ENCODE measurements at places on chromosomes 16 and 17. TPM values are rescaled to one million over a fixed set of nuclear protein-coding genes. Genes with fewer than 3 reads are reported as not detected.

UMOD gene
- 1.5 TPM for total RNA-seq

CHD9NB gene
- 4.3 TPM for total RNA-seq

- no peak for DNase-seq
These were observed 141.2 kb downstream of the LAT start for GRCh38 chr16:29126057-29126494.

GRCh38 chr17:70187383-70187782 lies 18.1 kb downstream of the KCNJ2 start:
- DNase-seq, result no peak

GRCh38 chr17:50766222-50767023 lies 895 bp downstream of the ANKRD40CL start:
- DNase-seq, result no peak

DNA sequence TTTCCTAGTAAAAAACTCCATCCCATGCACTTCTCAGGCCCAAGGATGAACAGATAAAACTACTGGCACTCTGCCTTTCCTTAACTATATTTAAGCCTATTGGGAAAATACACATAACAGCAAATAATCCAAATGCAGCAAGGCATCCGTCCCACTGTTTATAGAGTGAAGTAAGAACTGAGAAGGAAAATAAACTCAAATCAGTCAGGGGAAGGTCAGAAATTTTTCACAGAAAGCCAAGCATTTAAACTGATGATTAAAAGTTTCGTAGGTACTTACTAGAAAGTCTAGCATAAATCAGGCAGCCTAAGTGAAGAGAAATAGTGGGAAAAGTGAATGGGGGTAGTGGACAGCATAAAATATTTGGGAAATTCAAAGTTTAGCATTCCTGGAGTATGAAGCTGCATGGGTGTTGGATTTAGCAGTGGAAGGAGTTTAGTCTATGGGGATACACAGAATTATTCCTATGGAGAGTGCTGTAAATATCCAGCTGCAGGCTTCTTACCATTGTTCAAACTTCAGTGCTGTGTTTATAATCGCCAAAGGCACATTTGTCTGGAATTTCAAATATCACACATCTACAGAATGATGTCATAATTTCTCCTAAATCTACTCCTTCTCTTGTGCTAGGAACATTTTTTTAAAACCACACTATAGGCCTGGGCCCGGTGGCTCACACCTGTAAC lies 1131.0 kb upstream of the GOT2 start:
- no peak for DNase-seq

- no peak for DNase-seq
These were observed 10.4 kb downstream of the GPATCH8 start for GRCh38 chr17:44492706-44493272.

GRCh38 chr16:54245788-54246453 lies 40.7 kb downstream of the IRX3 start:
- DNase-seq, result no peak

GRCh38 chr16:19380328-19380727 lies 37.4 kb upstream of the TMC5 start:
- no peak for DNase-seq

DNA sequence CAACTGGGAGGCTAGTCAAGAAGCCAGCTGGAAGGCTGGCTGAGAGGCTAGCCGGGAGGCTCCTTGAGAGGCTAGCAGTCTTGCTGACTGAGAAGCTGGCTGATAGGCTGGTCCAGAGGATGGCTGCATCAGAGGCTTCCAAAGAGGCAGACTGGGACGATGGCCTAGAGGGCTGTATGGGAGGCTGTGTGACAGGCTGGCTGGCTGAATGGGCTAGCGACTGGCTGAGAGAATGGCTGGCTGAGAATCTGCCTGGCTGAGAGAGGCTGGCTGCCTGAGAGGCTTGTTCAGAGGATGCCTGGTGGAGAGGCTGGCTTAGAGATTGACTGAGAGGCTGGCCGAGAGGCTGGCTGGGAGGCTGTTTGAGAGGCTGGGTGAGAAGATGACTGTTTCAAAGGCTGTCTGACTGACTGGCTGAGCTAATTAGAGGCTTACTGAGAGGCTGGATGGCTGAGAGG lies 34.8 kb upstream of the ACSM2B start:
- DNase-seq, result no peak

GRCh38 chr16:1311738-1312466 lies 2.5 kb downstream of the UBE2I start:
- DNase-seq, result no peak

- DNase-seq, result no peak
These were observed 324.6 kb downstream of the C16orf95 start for GRCh38 chr16:86992587-86992986.

GRCh38 chr17:58597371-58597770 lies 82.9 kb upstream of the MTMR4 start:
- no peak for DNase-seq
